ENCODE measurements at places on chromosomes 16 and 17.

DNA sequence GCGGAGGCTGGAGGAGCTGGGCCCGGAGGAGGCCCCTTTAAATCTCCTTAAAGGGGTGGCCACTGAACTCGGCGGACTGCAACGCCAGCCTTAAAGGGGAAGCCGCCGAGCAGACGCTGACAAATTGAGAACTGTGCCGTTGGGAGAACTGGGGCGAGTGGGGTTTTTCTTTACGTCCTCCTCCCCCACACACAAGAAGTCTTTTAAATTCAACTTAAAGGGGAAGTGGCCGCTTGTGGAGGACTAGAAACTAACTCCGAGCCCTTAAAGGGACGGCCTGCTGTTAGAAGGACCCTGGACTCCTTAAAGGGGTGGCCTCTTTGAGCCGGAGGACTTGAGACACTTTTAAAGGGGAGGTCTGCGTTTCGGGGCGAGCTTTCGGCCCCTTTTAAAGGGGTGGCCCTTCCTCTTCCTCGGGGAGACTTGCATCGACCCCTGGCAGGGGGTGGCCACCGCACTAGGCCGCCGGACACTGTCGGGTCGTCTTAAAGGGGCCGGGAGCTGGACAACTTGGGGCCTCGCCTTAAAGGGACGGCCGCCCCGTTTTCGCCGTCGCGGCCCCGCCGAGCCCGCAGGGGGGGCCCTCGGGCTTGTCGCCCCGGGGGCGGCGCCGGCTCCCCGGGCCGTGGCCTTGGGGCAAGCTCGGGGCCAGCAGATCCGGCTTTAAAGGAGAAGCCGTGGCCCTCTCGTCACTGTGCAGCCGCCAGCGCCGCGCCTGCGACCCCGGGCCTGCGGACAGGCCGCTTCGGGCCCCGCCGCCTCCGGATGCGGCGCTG lies 688 bp downstream of the FBRS start:
- DNase-seq: peak; percentile 99

- no peak for DNase-seq
Measured at GRCh38 chr17:830950-831349, 48.8 kb downstream of the MRM3 start.

GRCh38 chr17:16492613-16493530 lies 879 bp upstream of the LRRC75A start:
- DNase-seq: no peak

GRCh38 chr17:73142872-73143381 lies 21.9 kb upstream of the SSTR2 start:
- DNase-seq: peak; percentile 74

GRCh38 chr17:51721730-51722129 lies 436.8 kb downstream of the CA10 start:
- no peak for DNase-seq

DNA sequence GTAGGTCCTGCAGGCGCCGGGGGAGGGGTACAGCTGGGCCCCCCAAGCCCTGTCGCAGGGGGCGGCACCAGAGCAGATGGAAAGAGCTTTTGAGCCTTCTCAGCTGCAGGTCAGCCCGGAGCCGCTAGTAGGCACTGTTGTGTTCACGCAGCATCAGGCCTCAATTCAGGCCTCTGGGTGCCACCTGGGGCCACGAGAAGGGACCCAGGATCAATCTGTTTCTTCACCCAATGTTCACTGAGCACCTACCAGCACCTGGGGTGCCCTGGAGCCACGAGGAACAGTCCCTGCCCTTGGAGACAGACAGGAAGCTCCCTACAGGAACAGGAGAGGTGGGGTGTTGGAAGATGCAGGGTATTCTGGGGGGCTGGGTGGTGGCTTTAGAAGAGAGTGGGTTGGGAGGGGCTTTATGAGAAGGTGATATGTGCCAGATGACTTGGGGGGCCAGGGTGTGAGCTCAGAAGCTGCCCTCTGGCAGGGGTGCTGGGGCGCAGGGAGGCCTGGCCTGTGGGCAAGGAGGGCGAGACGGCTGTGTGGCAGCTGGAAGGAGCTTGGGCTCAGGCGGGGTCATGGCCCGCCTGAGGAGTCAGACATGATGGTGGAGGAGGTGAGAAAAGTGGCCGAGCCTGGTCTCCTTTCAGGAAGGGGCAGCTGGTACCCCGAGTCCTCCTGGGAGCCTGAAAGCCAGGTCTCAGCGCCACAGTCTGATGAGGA lies 121.9 kb upstream of the GSE1 start:
- peak; percentile 68 for DNase-seq
